ENCODE measurements at places on chromosomes 4 and X. TPM values are rescaled to one million over a fixed set of nuclear protein-coding genes. Genes with fewer than 3 reads are reported as not detected.

OTC gene
- not detected for total RNA-seq

S100G gene
- not detected for total RNA-seq

ACSL1 gene
- 656 TPM for total RNA-seq

RS1 gene
- total RNA-seq: not detected

SHOX gene
- 0.17 TPM for total RNA-seq

PLS3 gene
- total RNA-seq: 269 TPM

ETDA gene
- total RNA-seq: not detected

SASH3 gene
- 76.3 TPM for total RNA-seq

All from subcutaneous adipose tissue (tissue), 4 donors.